Hippocampal formation (tissue), 2 donors: ENCODE measurements at places on chromosomes 3 and 15.

GRCh38 chr3:25144430-25144829 lies 283.6 kb upstream of the RARB start:
- DNase-seq, result no peak

DNA sequence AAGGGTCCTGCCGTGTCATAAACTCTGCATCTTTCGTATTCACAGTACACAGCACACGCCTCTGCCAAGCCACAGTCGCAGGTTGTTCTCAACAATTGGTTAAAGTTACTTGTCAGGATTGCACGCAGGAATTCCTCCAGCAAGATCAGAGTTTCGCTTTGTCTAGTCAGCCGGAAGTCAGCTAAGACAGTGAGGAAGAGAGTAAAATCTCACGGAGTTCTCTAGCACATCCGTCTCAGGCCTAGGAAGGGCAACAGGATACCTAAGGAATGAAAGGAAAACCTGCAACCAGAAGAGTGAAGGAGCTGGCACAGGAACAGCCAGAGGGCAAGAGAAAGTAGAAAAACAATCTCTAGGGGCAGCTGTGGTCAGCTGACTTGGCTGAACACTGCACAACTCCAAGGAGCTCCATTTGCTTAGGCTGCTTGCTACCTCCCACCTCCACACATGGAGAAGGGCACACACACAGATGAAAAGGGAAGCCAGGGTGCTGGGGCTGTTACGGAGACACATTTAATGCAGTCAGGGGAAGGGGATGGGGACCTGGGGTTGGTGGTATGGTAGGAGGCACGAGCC lies 23.7 kb downstream of the RORA start:
- no peak for DNase-seq

- no peak for DNase-seq
These were observed 85.6 kb upstream of the PDZRN3 start for GRCh38 chr3:73710340-73710739.

DNA sequence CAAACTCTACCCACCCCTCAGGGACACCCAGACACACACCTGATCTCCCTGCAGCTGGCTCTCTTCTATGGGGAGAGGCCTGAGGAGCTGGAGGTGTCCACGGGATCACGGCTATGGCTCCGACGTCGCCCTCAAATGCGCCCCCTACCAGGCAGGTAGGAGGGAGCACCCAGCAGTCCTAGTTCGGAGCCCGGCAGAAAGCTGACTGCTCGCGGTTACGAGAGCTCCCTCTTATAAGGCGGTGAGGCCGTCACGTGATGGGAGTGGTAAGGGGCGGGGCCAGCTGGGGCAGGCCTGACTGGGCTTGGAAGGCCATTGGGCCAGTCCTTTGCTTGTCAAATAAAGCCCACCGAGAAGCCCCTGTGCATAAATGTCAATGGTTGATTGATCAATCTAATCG lies at the start of gene PRR20G:
PRR20G (minus strand) TSS at position 207 of the 400 bp plus-strand sequence. CDS start 681 bp downstream, outside the sequence.
- no peak for DNase-seq

DNA sequence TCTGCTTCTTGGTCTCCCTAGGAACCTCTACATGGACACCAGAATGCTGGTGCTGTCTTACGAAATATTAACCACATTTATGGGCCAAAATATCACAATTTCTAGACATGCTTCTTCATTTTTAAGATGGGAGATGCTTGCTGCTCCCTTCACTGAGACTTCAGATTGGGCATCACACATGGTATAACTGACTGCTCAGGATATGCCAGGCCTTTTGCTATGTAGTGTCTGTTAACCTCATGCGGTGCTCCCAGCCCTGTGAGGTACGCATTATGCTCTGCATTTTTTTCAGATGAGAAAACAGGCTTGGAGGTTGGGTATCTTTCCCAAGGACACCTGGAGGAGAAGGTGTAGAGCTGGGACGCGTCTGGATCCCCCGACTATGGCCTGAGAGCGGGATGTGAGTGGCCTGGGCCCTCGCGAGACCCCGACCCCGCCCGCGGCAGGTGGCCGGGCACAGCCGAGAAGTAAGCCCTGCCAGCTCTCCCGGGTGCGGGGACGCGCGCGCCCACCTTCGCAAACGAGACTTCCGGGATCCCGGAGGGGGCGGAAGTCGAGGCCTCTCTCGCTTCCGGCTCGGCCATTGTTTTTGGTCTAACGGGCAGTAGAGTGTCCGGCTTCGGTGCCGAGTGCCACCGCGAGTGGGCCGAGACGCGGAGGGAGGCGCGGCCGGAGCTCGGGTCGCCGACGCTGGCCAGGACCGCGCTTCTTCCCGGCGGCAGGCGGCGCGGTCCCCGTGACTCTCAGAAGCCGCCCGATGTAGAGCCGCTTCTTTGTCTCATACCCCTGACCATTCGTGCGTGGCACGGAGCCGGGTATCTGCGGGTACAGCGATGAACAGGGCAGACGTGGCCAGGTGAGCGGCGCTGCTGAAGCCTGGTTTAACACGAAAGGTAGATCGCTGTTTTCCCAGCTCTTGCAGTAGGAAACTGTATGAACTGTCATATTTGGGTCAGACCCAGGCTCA lies at the start of gene ZKSCAN7:
ZKSCAN7 (plus strand) TSS at position 568 of the 967 bp plus-strand sequence. CDS start 1,855 bp downstream, outside the sequence.
- DNase-seq, result peak; percentile 4

DNA sequence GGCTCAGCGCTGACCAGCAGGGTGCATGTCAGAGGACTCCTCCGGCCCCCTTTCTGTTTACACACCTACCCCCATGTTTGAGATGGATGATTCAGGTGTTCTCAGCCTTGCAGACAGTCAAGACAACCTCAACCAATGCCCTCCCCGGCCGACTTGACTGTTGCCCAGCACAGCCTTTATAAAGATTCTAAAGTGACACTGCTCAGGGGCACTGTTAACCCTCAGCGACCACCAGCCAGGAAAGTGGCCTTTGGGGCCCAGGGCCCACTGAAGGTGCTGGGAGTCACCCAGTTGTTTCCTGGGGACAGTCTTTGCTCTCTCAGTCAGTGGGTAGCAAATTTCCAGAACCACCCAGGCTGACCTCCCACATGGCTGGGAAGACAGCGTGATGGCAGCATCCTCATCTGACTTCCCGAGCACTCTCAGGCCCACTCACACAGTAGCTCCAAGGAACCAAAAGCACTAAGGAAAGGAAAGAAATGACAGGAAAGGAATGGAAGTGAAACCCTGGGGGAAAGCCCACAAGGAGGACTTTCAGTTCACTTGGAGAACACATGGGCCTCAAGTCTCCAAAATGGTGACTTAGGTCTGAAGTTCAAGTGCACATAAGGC lies 128.4 kb downstream of the ASB7 start:
- DNase-seq, result no peak

DNA sequence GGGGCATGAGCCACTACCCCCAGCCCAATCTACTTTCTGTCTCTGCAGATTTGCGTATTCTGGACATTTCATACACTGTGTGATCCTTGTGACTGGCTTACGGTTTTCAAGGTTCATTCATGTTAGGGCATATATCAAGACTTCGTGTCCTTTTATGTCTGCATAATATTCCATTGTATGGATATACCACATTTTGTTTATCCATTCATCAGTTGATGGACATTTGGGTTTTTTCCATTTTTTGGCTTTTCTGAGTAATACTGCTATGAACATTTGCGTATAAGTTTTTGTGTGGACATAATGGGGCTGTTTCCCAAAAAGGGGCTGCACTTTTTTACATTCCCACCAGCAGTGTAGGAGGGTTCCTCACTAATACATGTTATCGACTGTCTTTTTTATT lies 106.6 kb downstream of the PDE8A start:
- DNase-seq, result no peak

DNA sequence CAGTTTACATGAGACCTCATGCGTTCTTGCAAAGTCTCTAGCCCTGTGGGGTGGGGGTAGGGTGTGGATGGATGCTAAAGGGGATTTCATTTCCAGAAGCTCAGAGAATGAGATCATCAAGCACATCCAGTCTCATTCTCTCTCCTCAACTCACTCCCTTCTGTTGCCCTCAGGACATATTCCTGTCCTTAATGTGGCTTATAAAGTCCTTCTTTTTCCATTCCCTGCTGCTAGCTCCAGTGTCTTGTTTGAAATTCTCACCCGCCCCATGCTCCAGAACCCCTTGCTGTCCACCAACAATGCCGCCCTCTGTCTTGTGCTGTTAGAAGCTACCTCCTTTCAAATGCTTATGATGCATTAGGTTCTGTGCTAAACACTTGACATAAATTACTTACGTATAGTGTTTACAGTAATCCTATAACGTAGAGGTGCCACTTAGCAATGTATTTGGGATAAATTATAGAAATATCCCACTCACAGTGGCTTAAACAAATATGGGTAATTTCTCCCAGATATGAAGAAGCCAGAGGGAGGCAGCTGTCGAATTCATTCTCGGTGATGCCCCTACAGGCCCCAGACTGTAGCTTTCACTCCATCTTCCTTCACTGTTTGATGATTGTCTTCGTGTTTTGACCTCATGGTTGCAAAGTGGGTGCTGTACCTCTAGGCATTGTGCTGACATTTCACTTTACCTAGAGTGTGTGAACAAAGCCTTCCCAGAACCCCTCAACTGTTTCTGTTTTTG lies 273.1 kb upstream of the TBL1XR1 start:
- DNase-seq, result no peak

- no peak for DNase-seq
These were observed 106.2 kb downstream of the CPNE4 start for GRCh38 chr3:131928593-131928992.

GRCh38 chr3:156252656-156253055 lies 132.3 kb downstream of the KCNAB1 start:
- DNase-seq, result no peak

DNA sequence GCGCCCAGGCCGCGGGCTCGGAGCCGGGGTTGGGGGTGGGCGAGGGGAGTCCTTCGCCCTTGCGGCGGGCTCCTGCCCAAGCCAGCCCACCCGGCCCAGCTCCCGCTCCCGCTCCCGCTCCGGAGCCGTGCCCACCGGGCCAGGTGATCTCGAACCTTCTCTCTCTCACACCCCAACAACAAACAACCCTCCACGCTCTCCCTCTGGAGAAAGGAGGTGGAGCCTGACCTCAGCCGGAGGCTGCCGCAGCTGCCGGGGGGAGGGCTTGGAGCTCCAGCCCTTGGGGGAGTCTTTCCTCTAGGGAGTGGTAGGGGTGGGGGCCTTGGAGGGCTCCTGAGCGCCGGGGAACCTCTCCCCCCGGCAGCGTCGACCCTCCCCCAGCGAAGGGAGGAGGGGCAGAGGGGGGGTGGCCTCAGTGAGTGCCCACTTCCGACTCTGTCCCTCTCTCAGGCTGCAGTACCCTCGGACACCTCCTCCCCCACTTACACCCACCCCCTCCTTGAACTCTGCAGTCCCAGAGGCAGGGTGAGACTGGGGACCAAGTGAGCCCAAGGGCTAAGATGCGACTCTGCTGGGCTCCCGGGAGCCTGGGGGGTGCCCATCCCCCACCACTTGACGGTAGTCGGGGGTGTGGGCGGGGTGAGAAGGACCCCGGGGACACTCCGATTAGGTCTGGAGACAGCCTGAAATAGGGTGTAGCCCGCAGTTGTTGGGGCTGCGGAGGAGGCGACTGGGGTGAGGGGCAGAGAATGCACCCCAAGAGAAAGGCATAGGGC lies 4.4 kb upstream of the BAHD1 start:
- no peak for DNase-seq

GRCh38 chr3:180808823-180809575 lies 103.5 kb upstream of the FXR1 start:
- DNase-seq, result no peak

GRCh38 chr3:108221393-108221792 lies 831 bp downstream of the IFT57 start:
- DNase-seq, result no peak

- DNase-seq, result no peak
These were observed 960.2 kb downstream of the TUSC7 start for GRCh38 chr3:117669774-117670173.

- no peak for DNase-seq
These were observed 42.0 kb downstream of the FRMD4B start for GRCh38 chr3:69343875-69344274.

- DNase-seq, result no peak
These were observed 33.0 kb downstream of the MITF start for GRCh38 chr3:69772152-69772867.

DNA sequence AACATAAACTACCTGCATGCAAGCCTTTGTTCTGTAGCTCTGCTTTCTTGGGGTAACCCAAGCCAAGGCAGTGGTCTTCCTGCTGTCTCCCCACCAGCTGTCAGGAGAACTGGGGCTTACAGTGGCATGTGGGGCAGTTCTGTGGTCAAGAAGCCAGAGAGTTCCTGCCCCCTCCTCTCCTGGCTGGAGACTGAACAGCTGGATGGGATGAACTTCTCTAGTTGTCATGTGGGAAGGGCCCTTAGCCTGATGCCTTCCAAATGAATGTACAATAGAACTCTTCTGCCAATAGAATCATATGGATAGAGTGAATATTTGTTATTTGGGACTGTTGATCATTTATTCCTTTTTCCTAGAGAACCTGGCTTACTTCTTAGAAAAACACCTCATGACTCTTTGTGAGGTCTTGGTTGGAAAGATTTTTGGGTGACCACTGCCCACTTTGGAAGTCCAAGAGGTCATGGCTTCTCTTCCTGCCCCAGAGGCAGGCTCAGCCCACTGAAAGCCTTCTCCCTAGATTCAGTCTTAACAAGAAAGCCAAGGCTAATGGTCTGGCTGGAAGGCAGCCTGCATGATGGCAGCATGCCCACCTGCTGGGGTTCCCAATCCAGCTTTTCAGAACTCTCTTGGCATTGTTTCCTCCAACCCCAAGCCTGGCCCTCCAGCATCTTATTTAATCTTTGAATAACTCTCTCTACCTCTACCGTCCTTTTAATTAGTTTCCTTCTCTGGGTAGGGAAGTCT lies 462.9 kb upstream of the PROK2 start:
- peak; percentile 55 for DNase-seq

DNA sequence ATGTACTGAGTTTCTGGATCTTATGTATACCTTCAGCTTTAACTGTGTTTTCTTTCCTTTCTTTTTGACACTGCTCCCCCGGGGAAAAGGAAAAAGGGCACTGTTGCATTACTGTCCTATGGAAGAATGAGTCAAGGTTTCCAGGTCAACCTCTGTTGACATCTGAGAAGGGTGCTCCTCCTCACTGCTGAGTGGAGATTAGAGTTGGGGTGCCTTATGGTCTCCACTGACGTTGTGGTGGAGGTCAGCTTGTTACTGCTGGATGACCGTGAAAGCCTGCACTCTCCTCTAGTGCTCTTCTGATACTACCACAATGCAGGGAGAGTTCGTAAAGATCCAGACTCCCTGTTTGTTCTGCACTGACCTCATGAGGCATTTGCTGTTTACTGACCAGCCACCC lies 252.1 kb upstream of the GRM7 start:
- DNase-seq, result no peak

GRCh38 chr15:101175401-101175800 lies 76.4 kb downstream of the CHSY1 start:
- no peak for DNase-seq

- no peak for DNase-seq
These were observed 300.4 kb upstream of the STT3B start for GRCh38 chr3:31232055-31233025.

- DNase-seq, result no peak
These were observed 298.2 kb upstream of the SATB1 start for GRCh38 chr3:18723206-18723810.

- DNase-seq, result no peak
These were observed 66.7 kb downstream of the BBX start for GRCh38 chr3:107589454-107589853.

DNA sequence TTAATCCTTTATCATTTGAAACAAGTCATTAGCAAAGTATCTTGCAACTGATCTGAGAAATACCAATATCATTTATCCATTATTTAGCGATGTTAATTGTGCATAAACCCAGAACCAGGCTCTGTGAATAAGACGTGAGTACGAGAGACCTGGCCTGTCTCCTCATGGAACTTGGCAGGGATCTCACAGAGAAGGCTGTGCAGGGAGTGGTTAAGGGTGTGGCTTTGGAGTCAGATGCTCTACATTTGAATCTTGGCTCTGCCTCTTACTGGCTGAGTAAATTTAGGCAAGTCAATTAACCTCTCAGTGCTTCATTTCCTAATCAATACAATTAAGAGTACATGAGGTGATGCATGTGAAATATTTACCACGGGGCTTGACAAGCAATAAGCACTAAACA lies 39.9 kb upstream of the TBL1XR1 start:
- no peak for DNase-seq
